ENCODE measurements at places on chromosomes 5 and 9.

GRCh38 chr9:99266255-99267023, 44.4 kb downstream of the SEC61B start:
- peak; percentile 65 for ATAC-seq

- ATAC-seq, result no peak
Observed at GRCh38 chr5:135399794-135400542, 937 bp upstream of the MACROH2A1 start.

DNA sequence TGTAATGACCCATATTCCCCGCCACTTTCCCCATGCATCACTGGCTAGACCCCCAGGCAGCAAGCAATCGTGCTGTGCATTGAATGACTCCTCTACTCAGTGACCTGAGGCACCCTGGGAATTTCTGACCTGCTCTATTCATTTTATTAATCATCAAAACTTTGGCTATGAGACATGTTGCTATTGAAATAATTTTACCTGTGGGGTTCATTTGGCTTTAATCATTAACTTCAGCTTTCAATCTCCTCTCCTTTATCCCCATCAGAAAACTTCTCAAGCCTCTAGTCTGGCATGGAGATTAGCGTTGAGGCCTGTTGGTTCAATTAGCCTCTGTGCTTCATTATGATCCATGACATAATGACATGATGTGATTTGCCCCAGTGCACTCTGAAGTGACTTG, 429.0 kb downstream of the ZNF608 start:
- ATAC-seq, result no peak

DNA sequence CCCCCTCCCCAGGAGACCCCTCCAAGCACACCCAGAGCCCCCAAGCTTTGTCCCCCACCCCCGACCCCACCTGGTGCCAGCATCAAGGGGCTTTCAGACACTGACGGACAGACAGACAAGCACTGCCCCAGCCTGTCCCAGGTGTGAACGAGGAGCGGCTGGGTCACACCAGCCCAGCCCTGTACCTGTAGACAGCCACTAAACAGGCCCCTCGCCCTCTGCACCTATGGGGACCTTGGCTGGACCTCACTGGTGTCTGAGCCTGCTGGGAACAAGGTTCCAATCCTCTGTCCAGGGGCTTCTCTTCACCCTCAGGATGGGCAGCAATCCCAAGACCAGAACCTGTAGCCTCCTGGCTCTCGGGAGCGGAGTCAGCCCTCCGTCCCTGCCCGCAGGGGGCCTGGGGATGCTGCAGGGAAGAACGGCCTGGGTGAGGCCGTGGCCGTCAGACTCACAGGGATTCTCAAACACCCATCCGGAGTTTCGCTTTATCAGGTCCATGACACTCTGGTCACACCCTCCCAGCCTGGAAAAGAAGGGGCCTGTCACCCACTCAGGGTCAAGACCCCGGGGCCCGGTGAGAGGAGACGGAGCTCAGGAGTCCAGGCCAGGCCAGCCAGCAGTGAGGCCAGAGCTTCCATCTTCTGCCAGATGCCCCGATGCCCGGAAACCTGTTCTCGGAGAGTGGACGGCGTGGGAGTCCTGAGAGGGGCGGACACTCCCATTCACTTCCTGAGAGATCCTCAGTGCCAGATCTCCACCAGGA, 2.8 kb downstream of the LCN6 start:
- ATAC-seq, result no peak

GRCh38 chr9:34984049-34984448, 5.5 kb upstream of the DNAJB5 start:
- no peak for ATAC-seq

GRCh38 chr9:127660886-127661741, 45.7 kb upstream of the CFAP157 start:
- ATAC-seq, result no peak

DNA sequence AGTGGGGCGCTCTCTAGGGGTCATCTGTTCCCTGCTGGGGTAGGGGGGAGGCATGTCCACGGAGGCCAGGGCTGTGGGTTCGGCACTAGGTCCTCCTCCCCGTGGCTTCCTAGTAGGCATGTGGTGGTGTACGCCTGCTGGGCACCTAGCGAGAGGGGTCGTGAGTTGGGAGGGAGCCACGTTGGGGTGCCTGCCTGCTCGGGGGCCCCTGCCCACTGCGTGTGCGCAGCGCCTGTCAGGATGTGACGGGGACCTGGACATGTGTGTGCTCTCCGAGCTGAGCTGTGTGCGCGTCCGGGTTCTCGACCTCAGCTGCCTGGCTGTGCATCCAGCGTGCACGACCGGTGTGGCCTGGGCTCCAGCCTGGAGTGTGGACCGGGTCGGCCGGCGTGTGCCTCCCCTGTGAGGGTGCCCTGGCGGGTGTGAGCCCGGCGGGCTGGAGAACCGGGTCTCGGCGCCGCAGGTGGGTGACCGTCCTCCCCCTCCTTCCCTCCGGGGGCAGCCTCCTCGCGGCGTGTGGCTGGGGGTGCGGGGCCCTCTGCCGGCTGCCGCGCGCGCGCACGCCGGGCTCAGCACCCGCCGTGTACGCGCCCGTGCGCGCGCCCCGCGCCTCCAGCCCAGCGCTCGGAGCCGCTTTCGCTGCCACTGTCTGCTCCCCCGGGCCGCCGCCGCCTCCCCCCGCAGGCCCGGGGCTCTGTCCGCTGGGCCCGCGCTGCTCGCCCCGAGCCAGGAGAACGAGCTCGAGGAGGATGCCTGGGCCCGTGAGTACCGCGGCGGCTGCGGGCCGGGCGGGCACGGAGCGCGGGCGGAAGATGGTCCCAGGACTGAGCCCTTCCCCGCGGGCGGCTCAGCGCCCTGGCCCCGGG, at the start of gene PRR7:
PRR7 (plus strand) TSS at position 615 of the 866 bp plus-strand sequence. CDS start 8,254 bp downstream, outside the sequence.
- ATAC-seq, result peak; percentile 58

GRCh38 chr5:52943285-52943684, 45.9 kb upstream of the ITGA2 start:
- no peak for ATAC-seq

GRCh38 chr9:122786338-122786737, 2.4 kb upstream of the OR5C1 start:
- ATAC-seq, result no peak

DNA sequence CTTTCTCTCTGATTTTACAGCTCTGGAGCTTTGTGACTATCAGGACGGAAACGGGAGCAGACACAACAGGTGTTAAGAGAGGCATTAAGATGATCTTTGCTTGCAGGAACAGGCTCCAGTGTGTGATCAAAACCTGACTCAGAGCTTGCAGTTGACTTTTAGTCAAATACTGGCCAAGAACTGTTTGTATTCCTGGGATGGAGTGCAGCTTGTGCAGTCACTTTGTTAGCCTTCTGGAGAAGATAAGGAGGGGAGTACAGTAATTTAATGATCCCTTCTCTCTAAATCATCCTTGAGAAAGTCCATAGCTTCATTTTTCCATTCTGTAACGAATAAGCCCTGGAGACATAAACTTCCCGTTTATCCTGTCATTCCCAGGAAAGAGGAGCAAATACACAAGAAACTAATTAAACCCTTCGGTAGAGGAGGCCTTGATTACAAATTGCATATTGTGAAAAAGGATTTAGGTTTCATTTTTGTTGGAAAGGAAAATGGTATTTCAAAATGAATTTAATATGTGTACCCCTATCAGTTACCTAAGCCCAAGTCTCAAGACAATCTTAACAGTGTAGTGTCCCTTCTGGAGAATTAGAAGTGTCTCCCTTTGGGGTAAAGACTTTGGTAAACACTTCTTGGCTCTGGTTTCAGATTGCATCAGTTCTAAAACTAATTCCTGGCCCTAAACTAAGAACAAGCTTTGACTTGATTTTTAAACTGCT, 3.1 kb upstream of the STOM start:
- ATAC-seq, result no peak

GRCh38 chr5:140038373-140038957, 4.6 kb downstream of the NRG2 start:
- ATAC-seq, result no peak

GRCh38 chr9:74824654-74825053, 63.1 kb downstream of the TRPM6 start:
- no peak for ATAC-seq

GRCh38 chr5:154727361-154727760, 27.8 kb upstream of the LARP1 start:
- ATAC-seq, result no peak

- no peak for ATAC-seq
Observed at GRCh38 chr9:19640014-19640413, 148.8 kb downstream of the SLC24A2 start.

DNA sequence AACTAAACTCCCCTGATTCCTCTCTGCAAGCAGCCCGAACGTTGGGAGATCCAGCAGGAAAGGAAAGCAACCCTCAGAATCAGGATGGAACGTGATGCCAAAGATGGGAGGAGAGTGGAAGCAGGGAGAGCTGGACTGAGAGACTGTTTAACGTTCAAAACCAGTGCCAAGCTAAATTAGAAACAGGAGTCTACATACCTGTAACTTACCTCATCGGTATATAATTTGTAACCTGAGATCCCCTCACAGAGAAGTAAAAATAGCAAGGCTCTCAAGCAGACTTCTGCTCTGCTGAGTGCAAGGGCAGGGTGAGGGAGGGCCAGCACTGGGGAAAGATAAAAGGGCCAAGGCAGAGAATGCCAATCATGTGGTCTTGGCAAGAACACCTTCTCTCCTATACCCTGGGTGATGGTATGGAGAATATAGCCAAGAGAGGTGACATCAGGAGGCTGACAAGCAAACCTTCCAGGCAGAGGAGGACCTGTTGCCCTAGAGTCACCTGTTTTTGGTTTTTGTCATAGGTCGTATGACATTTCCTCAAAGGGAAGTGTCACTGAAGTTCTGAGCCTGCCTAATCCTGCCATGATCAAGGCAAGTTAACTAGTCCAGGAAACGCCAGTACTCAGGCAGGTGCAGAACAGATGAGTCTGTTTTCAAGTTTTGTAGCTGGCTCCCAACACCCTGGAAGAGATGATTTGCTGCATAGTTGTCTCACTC, 472.0 kb downstream of the NFIB start:
- ATAC-seq, result no peak

GRCh38 chr5:3593771-3594509, 1.7 kb upstream of the IRX1 start:
- no peak for ATAC-seq

- no peak for ATAC-seq
Observed at GRCh38 chr5:97136475-97136874, 5.9 kb downstream of the LIX1 start.

DNA sequence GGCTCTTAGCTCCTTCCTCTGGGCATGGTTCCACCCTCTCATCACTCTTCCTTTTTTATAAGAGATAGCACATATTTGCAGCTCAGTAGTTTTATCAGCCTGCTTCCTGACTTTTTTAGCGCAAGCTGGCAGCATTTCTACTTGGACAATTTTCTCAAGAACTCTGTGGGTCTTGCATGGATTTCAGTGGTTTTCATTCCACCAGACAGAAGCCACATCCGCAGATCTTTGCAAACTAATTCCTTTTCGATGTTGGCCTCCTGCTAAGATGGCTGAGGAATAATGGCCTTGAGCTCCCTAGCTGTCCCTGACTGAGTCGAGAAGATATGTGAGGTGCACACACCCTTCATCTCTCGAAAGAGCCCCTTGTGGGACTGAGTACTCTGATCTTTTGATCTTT, 49.5 kb downstream of the GALNT12 start:
- no peak for ATAC-seq

DNA sequence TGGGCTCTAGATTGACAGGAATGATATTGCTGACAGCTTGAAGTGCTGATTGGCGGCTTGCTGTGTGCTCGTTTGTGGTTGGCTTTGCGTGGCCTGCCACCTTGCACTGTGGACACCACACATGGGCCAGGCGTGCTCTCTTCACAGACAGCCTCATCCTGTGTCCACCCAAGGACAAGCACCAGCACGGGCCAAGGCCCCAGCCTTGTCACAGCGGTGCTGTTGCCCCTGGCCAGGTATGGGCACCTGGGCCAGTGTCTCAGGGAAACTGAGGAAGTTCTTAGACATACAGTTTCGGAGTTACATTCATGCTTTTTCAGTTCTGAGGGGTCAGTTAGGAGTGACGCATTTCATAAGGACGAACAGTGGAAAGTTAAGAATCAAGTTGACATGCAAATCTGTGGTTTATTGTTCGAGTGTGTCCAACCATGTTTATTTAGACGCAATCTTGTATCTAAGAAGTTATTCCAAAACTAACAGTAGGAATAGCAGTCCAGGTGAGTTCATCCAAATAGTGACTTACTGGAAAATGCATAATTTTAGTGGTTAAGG, 125.9 kb downstream of the EHMT1 start:
- no peak for ATAC-seq

All from activated CD4-positive, CD25-positive, alpha-beta regulatory T cell treated with anti-CD3 and anti-CD28 coated beads, Interleukin-2, amount 50 U/mL, for 24 hours (primary cell).